ENCODE measurements at places on chromosomes 5 and 9.
A peak's percentile ranks its signal among the peaks of the same experiment; 100 is the strongest.

DNA sequence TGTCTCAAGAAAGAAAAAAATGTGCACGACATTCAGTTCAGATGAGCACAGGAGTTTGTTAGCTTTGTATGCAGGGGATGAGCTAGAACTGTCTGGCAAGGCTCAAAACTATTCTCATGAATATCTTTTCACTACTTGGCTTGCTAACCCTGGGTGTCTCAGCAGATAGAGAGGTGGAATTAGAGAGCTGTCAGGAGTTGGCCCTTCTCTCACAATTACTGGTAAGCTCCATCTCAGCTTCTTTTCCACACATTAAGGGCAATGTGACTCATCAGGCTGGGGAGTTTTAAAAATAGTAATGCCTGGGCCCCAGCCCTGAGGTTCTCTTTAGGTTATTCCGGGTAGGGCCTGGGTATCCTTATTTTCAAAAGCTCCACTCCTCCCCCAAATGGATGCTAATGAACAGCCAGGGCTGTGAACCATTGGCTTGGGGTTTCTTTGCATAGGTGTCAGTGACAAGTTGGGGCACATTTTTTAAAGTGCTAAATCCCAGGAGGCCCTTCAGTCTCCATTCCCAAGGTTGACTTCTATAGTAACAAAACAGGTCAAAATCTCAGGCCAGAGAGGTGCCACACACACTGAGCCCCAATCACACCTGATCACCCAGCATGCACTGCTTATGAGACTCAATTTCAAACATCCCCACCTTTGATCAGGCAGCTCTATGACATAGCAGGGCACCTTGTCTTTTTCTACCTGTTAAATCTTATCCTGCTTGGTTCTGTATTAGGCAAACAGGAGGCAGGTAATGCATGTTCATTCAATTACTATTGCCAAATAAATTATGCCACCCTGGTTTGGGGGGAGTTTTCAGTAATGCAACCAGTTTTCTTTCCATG, 239.7 kb upstream of the DAP start:
- DNase-seq, result no peak

- no peak for DNase-seq
These were observed 9.9 kb upstream of the TEX48 start for GRCh38 chr9:114691956-114692295.

DNA sequence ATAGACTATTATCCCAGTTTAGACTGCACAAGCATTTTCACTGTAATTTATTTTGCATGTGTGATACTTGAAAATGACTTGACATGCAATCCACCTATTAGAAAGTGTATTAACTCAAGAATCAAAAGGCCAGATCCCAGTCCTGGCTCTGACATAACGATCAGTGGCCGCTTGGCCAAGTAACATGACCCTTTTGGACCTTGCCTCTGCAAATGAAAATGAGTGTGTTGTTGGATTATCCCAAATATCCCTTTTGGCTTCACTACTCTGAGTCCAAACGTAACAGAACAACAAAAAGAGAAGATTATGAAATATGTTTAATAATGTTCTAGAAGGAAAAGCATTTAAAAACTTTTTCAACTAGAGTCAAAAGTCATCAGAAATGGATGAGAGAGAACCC, 19.0 kb downstream of the DMGDH start:
- no peak for DNase-seq

DNA sequence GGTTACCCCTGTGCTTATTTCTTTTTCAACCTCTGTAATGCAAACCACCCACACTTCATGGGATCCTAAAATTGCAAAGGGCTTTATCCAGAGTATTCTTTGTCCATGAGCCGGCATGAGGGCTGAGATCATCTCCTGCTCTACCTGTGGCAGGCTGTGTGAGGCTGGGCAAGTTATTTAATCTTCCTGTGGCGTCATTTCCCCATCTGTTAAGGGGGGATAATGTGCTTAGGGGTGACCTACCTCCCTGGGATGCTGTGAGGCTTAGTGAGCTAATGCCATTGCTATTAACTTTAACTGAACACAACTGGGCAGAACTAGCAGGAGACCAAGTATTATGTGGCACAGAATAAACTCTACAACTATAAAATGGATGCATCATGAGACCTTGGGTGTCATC, 17.0 kb downstream of the FRMPD1 start:
- DNase-seq, result no peak

DNA sequence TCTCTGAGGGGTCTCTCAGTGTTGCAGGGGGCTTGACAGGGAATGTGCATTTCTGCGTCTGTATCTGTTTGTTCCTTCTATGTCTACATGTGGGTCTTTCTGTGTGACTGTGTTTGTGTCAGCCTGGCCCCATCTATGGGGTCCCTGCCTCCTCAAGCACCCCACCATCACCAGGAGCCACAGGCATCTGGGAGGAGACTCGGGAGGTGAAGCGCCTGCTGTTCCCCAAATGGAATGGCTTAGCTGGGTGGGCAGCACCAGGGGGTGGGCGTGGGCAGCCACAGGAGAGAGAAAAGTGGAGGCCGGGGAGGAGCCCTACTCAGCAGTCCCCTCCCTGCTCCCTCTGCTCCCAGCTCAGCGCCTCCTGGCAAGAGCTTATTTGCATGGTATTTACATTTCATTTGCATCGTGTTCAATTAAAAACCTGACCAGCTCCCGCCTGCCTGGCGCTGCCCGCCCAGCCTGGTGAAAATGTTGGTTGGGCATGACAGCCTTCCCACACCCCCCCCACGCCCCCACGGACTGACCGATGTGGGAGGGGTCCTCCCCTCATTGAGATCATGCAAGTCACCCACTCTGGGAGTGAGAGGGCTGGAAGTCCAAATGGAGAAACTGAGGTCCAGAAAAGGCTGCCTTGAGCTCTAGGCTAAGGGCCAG, 50.5 kb downstream of the CXXC5 start:
- DNase-seq, result no peak

DNA sequence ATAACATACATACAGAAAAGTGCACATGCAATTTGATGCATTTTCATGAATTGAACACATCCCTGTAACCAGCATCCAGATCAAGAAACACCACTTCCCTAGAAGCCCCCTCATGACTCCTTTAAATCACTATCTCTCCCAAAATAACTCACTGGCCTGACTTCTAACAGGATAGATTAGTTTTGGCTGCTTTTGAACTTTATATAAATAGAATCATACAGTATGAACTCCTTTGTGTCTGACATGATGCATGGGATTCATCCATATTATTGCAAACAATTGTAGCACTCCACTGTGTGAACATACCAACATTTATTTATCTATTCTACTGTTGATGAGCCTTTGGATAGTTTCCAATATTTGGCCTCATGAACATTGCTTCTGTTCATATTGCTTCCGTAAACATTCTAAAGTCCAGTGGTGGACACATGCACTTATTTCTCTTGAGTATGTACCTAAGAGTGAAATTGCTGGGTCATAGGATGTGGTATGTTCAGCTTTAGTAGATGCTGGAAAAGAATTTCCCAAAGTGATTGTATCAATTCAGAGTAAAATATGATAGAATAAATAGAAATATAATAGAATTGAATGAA, 148.7 kb upstream of the GDNF start:
- no peak for DNase-seq

- no peak for DNase-seq
These were observed 279.2 kb upstream of the NREP start for GRCh38 chr5:112036206-112036605.

- DNase-seq, result no peak
These were observed 136.3 kb upstream of the RASEF start for GRCh38 chr9:83199240-83199639.

GRCh38 chr5:100777680-100778300, 125.3 kb downstream of the ST8SIA4 start:
- peak; percentile 3 for DNase-seq

GRCh38 chr5:77632526-77633206, 5.8 kb downstream of the OTP start:
- DNase-seq, result no peak

DNA sequence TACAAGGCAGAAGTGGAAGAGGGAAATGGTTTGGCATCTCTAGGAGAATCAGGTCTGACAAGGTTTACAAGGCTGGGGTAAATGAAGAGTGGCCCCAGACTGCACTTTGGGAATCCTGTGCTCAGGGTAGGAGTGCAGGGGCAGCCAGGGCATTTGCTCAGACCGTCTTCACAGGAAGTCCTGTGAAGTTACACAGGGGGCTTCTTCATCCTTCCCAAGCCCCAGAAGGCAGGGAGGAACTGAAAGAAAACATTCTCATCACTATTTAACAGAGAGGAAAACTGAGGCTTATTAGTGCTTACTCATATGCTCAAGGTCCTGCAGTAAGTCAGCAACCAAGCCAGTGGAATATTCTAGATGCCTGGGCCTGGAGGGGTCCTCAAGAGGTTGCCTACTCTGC, 80.7 kb downstream of the NRG2 start:
- no peak for DNase-seq

DNA sequence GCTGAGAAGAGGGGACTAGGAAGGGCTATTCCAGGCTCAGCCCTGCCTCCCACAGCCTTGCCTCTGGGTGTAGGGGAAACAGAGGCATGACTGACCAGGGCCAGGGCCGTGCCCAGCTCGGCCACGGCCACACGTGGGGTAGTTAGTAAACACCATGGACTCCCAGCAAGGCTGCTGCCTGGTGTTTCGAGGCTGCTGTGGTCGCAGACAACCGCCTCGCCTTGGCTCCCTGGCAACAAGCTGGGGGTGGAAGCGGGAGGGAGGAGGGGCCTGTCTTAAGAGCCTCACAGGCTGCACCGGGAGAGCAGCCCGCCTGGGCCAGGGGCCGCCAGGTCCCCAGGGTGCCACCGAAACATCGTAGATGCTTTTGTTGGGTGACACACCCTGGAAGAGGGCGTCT, 90.2 kb upstream of the CACNA1B start:
- no peak for DNase-seq

DNA sequence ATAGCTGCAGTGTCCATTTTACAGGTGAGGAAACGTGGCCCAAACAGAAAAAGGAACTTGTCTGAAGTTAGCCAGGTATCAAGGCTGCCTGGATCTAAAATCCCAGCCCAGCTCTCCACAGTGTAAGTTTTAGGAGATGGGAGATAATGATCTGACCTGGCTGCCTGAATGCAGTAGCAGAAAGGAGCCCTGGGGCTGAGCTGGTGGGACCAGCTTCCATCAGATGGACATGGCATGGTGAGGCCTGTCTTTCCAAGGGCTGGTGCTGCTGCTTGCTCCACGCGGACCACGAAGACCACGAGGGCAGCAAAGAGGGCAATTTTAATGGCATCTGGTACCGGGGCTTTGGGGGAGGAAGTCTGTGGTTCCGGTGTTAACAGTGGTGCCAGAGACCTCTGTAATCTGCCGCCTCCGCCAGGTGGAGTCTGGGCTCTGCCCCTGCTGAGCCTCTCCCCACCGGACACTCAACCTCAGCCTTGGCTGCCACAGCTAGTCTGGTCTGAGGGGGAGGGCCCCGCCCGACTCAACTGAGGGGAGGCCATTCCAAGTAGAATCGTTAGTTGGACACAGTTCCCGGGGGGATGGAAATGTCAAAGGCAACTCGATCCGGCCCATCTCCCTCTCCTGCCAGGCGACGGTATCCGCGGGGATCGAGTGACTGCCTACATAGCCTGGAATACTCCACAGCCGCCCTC, 650 bp downstream of the MYORG start:
- DNase-seq, result peak; percentile 57

DNA sequence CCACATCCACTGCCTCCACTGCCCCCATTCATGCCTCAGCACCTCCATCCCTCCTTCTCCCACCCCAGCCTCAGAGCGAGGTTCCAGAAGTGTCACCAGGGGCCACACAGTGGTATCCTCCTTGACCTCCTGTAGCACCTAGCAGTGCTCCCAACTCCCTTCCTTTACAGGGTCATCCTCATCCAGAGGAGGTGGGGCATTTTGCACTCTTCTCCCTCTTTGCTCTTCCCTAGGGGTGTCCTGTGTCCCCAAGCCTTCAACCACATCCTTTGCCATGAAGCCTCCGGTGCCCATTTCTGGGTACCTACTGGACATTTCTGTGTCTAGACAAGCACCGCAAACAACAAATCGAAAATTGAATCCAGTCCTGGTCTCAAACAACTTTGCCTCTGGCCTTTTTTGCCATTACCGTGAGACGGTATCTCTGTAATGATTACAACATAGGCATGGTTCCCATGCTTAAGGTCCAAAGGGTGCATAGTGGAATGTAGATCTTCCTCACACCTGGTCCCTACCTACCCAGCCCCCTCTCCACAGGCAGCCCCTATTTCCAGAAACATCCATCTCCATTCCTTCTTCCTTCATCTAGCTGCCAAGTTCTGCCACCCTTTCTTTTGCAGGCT, 17.6 kb downstream of the WWC1 start:
- DNase-seq, result no peak

DNA sequence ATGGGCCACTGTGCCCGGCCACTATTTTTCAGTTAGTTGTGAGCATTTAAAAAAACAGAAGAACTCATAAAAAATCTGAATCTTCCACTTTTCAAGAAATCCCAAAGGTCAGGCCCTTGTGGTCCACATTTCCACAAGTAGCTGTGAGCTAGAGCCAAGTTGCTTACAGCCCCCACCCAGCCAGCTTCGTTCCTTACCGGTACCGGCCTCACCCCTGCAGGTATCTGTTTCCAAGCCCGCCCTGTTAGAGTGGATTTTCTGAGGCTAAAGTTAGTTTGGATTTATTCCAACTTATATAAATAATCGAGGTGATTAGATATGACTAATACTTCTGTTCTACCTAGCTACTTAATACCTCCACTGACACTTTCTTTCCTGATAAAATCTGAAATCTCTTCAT, 81.0 kb downstream of the F2RL2 start:
- no peak for DNase-seq

Data from CD4-positive, alpha-beta T cell treated with Interleukin-6 at 100 ng/mL for 8 hours (primary cell).